Fibroblast of skin of left biceps (primary cell): ENCODE measurements at places on chromosomes 12 and 14.

GRCh38 chr12:8692573-8692972 lies 5.2 kb upstream of the RIMKLB start:
- DNase-seq: peak; percentile 41

- DNase-seq: no peak
These were observed 61.5 kb downstream of the SPATS2 start for GRCh38 chr12:49428793-49429192.

DNA sequence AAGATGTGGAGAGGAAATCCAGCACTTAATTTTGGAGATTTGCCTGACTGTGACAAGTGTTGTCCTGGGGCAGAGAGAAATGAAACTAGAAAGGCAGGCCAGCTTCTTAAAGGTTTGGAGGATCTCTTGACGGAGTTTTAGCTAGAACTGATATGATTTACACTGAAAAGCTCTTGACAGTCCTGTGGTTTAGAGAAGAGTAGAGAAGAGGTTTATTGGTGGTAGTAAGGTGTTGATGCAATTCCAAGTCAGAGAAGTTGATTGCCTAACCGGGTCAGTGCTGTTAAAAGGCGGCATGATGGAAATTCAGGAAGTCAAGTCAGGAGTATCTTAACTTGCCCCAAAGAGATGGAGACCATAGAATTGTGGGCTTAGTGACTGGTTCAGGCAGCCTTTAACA lies 89.0 kb upstream of the TRAF3 start:
- DNase-seq: no peak

DNA sequence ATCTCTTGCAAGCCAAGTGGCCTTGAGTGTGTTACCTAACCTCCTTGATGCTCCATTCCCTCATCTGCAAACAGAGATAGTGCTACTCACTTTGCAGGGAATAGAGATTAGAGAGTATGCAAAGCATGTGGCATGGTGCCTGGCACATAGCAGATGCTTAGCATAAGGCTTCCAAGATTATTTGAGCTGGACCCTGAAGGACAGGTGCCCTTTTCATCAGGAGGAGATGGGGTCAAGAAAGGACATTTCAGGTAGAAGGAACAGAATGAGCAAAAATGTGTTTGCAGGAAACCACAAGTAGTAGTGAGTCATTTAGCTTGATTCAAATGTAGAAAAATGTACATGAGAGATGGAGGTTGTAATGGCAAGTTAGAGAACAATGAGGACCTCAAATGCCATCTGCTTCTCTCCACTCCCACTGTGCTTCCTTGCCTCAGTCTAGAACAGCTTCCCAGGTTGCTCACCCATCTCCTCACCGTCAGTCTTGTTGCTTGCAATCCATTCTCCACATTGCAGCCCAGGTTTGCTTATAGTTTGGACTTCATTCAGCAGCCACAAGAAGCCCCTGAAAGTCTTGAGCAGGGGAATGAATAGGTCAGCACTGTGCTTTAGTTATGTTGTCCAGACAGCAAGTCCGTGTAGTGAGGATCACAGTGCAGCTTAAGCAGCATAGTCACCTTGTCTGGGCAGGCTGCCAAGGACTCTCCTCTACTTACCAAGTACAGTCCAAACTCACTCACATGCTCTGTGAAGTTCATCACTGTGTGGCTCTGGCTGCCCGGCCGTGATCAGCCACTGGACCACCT lies 536.3 kb upstream of the CCDC196 start:
- no peak for DNase-seq

DNA sequence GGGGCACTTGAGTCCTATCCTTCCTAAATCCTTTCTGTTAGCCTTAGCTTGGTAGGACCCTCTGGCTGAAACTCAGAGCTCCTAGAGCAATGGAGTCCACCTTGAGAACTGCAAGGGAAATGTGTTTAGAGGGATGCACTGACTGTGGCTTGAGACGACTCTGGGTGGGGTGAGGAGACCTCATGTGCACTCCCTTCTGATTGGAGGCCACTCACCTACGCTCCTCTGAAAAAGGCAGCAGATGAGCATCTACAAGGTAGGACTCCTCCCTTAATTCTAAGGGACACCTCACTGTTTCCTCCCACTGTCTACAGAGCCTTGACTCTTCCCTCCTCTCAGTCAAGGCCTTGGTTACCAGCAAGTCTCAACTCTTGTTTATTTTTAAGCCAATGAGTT lies 1.0 kb downstream of the MAP3K12 start:
- no peak for DNase-seq

DNA sequence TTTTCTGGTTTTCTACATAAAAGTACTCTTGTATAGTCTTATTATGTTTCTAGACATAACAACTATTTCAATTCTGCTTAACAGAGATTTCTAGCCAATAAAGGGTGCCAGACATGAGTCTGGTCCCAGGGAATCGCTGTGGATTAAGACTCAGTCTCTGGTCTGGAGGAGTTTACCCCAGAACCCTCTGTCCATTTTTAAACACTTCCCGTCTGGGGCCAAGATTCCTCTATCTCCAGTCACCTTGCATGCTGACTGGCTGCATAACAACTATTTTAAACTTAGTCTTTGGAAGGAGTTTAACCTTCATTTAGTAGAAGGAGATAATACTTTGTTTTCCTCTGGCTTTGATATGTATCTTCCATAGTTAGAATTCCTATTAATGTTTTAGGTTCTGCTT lies 163.1 kb upstream of the IFNG-AS1 start:
- DNase-seq: no peak

DNA sequence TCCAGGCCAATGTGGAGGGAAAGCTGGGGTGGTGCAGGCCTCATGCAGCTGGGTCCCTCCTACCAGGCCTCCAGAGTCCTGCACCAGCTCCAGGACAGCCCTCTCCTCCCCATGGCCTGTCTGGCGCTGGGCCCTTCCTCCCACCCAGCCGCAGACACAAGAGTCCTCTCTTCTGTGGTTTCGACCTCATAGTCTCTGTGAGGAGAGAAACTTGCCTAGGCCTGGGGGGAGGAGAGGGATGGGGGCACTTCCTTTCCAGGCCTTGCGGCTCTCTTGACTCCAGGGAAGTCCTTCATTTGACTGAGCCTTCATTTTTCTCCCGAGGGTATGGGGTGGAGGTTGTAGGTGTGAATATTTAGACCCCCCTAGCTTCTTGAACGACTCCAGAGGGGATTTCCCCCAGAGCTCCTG lies 2.3 kb downstream of the MMP14 start:
- DNase-seq: no peak

- DNase-seq: no peak
These were observed 13.8 kb upstream of the CPNE8 start for GRCh38 chr12:38919191-38919590.

DNA sequence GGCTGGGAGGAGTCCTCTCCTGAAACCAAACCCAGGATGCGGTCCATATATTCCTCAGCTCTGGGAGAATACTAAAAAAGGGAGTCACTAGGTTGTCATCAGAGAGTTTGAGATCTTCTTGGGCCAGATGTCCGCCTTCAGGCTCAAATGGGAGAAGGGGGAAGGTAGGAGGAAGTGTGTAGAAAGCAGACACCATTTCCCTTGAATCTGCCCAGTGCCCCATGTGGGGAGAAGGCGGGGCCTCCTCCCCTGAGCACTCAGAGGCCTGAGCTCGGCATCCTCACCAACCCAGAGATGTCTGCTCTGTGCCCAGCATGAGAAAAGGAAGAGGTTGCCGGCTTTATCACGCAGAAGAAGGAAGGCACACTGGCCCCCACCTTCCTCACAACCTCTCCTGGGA lies 37.3 kb downstream of the LTBP2 start:
- no peak for DNase-seq

- DNase-seq: peak; percentile 58
These were observed 8.5 kb upstream of the KRT75 start for GRCh38 chr12:52442600-52443061.

DNA sequence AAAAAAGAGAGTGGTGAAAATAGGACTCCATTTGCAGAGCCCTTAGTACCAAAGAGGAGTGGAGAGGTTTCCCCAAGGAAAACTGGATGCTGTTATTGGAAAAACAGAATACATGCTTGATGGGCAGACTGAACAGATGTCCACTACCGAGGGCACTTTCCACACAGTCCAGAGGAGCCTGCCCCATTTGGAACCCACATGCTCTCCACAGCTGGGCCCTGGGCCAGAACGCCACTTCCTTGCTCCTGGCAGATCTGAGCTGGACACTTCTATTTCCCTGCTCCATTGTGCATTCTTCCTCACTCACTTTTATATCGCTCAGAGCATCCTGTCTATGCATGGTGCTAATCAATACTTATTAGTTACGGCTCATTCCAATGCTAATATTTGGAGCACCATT lies 249.9 kb downstream of the SLC15A4 start:
- no peak for DNase-seq

GRCh38 chr12:94207849-94208621 lies 59.7 kb downstream of the PLXNC1 start:
- no peak for DNase-seq

- no peak for DNase-seq
These were observed 29.2 kb downstream of the GLRX5 start for GRCh38 chr14:95564060-95564459.

- DNase-seq: no peak
These were observed 9.4 kb upstream of the RPS6KL1 start for GRCh38 chr14:74932401-74932901.

- DNase-seq: no peak
These were observed 311.9 kb downstream of the DAD1 start for GRCh38 chr14:22276913-22277816.

DNA sequence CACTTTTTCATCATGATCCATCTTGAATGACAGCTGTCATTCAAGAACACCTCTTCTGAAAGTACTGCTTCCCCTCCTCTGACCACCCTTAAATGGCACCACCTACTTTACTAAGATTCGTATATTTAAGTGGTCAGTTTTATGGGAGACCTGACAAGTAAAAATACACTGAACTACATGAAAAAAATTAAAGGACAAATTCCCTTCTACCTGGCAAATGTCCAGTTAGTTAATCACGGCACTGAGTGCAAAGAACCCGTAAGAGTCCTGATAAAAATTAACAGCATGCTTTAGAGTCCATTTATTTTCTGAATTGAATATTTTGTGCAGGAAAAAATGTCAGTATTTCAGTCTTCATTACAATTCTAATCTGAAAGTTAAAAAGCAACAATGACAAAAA lies 48.7 kb downstream of the SETD3 start:
- DNase-seq: no peak

DNA sequence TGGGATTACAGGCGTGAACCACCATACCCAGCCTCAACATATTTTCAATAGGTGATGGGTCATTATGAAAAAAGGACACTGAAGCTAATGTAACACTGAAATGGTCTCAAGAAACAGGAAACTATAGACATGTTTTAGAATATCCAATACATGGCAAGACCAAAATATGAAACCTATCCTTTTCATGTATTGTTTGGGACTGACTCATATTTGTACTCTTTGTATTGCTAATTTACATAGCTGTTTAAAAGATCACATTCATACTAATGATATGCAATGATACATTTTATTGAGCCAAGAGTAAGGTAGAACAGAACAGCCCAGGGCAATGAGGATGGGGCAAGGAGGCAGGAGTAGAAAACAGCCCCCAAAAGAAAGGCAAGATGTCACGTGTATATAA lies 32.6 kb downstream of the RESF1 start:
- DNase-seq: no peak

- no peak for DNase-seq
These were observed 8.1 kb downstream of the LRRC43 start for GRCh38 chr12:122190842-122191668.

GRCh38 chr12:98786653-98787052 lies 141.6 kb downstream of the APAF1 start:
- no peak for DNase-seq

- DNase-seq: no peak
These were observed 5.3 kb downstream of the SPRYD3 start for GRCh38 chr12:53073881-53074280.

- no peak for DNase-seq
These were observed 366.5 kb downstream of the LRFN5 start for GRCh38 chr14:41973178-41973577.

- DNase-seq: no peak
These were observed 13.7 kb downstream of the PPP1R13B start for GRCh38 chr14:103833711-103834110.

- DNase-seq: peak; percentile 34
These were observed at the start of gene ERBB3 for GRCh38 chr12:56079723-56080555. Gene ERBB3, plus strand, starts transcription at chr12:56080165. Its CDS starts 136 bp downstream, at chr12:56080301.

- no peak for DNase-seq
These were observed 978.1 kb downstream of the GALC start for GRCh38 chr14:87014856-87015255.
